ENCODE measurements at places on chromosomes 7 and 10.

DNA sequence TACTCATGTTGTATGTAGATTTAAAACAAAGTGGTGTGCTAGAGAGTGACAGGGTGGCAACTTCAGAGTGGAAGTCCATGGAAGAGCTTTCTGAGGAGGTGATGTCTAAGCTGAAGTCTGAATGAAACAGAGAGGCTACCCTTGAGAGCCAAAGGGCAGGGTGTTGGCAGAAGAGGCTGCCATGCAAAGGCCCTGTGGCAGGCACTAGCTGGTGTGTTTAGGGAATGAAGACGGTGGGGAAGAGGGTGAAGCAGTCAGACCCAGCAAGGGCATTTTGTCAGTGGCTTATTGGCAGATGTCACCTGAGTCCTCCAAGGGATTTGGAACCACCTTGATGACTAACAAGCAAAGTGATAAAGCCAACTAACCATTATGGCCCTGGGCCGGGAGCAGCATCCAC lies 3.7 kb upstream of the CAMK2B start:
- DNase-seq: no peak

- DNase-seq: peak; percentile 64
Observed at GRCh38 chr10:21534604-21535493, 817 bp downstream of the MLLT10 start.

DNA sequence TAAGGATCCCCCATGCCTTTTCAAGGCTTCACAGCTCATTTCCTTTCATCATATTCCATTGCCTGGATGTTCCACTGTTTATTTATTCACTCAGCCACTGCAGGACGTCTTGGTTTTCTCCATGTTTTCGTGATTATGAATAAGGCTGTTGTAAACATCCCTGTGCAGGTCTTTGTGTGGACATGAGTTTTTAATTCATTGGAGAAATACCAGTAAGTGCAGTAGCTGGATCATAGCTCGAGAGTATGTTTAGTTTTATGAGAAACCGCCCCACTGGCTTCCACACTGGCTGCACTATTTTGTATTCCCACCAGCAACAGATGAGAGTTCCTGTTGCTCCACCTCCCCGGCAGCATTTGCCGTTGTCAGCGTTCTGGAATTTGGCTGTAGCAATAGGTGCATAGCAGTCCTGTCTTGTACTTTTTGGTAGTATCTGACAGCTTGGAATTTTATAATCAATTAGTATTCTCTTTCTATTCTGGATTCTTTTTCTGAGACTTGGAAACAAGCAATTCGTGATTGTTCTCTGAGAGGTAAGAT lies 269.9 kb upstream of the PITRM1 start:
- DNase-seq: no peak

GRCh38 chr10:48390933-48391845 lies 84.7 kb downstream of the MAPK8 start:
- DNase-seq: no peak

DNA sequence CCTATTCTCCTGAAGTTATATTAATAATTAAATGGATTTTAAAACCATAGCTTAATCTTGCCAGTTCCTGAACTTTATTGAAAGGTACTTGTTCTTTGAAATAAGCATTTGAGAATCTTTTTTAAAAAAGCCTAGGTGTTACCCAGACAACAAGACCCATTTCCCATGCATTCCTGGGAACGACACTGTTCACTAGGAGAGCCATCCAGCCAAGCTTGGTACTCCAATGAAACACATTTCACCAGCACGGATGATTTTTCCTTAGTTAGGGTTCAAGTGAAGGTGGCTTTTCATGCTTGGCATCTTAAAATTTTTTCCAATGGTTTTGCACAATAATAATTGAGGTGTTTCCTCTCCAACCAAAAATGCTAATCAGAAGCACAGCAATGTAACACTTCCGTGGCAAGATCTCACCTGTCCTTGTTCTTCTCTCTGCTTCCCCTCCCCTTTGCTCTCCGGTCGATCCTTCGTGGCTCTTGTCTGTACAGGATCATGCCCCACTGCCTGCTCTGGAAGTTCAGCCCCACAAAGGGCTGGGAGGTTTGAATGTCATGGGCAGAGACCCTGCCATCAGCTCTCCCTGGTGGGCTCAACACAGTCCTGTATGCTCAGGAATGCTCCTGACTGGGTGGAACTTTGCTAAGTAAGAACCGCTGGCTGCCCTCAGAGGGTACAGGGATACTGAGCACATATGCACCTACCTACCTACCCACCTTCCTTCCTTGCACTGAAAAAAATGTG lies 69.7 kb upstream of the AQP1 start:
- DNase-seq: no peak

DNA sequence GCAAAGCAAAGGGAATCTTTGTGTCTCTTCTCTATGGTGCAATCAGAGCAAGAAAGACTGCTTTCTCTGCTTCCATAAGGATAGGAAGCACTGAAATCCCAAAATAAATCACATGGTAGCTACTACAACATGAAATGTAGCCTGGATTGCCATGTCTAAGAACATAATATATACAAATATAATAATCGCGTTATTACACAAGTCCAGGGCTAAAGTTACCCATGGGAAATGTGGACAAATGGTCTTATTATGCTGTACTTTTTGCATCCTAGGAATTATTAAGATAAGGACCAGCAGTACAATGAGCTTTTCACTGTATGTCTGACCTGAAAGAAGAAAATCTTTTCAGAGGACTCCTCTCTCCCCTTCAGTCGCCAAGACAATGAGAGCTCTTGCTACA lies 23.5 kb upstream of the PPP3CB start:
- DNase-seq: no peak

DNA sequence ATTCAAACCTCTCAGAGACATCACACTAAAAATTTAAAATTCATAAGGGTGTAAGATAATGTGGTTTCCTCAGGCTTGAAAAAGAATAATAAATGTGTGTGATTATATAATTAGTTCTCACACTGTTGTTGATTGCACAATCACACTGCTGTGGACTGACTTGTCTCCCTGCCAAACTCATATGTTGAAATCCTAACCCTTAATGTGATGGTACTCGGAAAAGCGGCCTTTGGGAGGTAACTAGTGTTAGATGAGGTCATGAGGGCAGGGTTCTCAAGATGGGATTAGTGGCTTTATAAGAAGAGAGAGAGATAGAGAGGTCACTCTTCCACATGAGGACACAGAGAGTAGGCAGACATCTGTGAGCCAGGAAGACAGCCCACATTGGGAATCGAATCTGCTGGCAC lies 128.5 kb upstream of the COL1A2 start:
- DNase-seq: no peak

DNA sequence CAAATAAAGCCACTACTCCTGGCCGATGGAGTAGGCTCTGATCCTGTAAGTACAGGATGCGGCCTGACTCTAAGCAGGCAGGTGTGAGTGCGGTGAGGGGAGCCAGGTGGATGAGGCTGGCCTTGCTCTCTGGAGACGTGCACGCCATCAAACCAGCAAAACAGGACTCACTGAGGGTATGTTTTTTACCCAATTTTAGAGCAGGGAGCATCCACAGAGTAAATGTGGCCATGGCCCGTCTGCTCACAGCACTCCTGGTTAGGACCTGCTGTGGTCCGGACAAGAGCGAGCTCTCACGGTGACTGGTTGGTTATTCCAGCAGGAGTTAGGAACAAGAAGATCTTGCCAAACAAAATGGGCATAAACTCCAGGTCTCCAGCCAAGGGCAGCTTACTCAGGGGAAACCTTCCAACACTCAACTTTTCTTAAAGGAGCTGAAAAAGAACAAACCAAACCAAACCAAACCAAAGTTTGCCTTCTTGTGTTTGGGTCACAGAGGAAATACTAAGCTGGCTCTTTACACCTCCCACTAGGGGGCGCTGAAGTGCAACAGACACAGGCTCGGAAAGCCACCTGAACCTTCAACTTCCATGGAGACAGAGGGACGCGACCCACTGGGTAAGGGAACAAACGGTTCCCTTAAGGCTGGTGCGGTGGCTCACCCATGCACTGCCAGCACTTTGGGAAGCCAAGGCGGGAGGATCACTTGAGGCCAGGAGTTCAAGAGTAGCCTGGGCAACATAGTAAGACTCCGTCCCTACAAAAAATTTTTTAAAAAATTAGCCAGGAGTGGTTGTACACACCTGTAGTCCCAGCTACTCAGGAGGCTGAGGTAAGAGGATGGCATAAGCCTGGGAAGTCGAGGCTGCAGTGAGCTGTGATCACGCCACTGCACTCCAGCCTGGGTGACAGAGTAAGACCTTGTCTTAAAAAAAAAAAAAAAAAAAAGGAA lies 122.4 kb downstream of the CLEC2L start:
- no peak for DNase-seq

DNA sequence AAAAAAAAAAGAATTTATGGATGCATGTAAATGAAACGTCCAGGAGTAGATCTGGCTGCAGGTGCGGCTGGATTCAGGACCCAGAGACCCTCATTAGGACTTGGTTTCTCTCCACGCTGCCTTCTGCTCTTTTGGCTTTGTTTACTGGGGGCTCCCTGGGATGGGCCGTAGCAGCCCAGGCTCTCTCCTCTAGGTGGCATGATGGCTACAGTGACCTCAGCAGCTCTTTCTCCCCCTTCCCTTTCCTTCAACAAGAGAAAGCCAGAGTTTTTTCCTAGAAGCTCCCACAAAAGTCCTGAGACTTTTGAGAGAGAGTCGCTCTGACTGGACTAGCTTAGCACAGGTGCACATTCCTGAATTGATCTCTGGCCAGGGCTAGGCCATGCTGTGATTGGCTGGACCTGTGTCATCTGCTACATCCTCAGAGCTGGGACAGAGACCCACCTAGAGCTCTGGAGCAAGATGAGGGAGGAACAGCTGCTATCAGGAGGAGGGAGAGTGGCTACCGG lies 67.8 kb upstream of the PDCD4 start:
- peak; percentile 18 for DNase-seq

DNA sequence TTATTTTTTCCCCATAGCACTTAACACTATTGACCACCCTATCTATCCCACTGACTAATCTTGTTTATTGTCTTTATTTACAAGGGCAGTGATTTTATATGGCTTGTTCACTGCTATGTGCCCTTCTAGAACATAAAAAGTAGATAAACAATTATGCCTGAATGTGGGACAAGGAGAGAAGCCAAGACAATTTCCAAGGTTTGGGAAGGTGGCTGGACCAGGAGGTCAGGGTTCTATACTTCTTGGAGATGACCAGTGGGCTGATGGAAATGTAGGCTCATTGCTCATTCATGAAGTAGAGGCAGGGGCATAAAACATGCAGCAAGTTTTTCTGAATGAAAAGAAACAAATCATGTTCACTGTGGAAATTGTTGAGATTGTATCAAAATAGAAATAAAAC lies 11.5 kb downstream of the IGFBP3 start:
- no peak for DNase-seq

GRCh38 chr7:127844707-127845331 lies 186.4 kb downstream of the LRRC4 start:
- no peak for DNase-seq

DNA sequence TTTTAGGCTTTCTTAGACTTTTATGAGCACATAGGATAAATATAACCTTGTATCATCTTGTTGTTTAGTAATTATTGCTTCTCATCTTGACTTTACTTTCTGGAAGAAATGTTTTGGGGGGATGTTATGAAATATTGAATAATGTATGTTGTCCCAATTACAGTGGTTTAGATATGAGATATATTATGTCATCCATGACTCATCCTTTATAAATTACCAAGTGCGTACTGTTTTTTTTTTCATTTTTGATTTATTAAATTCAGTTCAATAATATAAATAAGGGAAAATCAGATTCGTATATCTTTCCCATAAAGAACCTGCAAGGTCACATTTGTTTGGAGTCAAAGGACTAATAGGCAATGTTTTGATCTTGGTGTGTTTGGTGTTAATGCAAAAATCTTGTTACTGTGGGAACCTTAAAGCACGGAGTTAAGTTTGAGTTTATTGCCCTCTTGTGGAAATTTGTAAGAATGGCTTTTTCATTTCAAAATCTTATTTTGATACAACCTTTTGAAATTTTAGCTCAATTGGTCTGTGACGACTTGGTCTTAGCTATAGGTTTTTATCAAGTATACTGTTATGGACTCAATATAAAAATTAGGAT lies 108.6 kb downstream of the SRI start:
- no peak for DNase-seq

DNA sequence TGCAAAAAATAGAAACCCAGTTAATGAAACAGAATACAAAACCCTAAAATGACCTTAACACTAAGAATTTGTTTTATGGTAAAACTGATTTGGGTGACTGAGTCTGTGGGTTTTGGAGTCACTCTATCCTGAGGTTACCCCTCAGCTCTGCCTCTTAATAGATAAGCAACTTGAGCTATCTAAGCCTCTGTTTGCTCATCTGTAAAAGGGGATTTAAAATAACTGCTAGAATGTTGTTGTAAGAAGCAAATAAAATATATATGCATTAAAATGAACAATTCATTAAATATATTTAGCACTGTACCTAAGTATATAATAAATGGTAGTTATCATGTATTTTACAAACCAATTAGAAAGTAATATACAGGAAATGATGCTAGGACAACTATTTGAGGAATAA lies 115.4 kb downstream of the CABCOCO1 start:
- no peak for DNase-seq

GRCh38 chr7:49243521-49243920 lies 319.2 kb downstream of the CDC14C start:
- DNase-seq: no peak

GRCh38 chr7:79414910-79415309 lies 38.6 kb downstream of the MAGI2 start:
- DNase-seq: no peak

DNA sequence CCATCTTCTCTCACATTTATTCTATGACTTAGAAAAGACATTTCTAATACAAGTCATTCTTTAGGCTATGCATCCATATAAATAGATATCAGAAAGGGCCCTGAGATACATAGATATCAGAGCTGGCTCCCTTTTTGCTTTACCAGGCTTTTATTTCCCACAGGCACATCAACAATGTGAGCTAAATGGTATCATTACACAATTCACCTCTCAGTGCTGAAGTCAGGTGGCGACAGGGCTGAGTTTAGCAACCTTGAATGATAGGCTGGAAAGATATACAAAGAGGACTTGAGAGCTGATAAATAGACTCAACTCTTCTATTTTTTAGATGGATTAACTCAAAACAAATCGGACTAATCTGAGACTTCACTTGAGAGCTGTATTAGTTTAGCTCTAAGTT lies 189.2 kb upstream of the COL1A2 start:
- DNase-seq: no peak

GRCh38 chr7:9921326-9921725 lies 1052.3 kb upstream of the PHF14 start:
- no peak for DNase-seq

- no peak for DNase-seq
Observed at GRCh38 chr7:22120391-22121053, 174.8 kb upstream of the CDCA7L start.

DNA sequence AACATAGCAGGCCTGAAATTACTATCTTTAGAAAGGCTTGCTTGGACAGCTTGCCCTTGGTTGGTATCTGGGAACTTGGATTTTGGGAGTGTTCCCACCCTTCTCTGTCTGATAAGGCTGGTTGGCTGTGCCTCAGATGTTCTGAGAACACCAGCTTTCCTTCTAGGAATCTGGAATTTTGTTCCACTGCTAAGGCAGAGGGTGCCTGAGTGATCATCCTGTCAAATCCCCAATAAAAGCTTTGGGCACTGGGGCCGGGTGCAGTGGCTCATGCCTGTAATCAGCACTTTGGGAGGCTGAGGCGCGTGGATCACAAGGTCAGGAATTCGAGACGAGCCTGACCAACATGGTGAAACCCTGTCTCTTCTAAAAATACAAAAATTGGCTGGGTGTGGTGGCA lies 5.0 kb downstream of the TRUB1 start:
- no peak for DNase-seq
